C1 segment of cervical spinal cord (tissue), 14 donors: ENCODE measurements at places on chromosomes 7 and 10.
A peak's percentile ranks its signal among the peaks of the same experiment; 100 is the strongest.

DNA sequence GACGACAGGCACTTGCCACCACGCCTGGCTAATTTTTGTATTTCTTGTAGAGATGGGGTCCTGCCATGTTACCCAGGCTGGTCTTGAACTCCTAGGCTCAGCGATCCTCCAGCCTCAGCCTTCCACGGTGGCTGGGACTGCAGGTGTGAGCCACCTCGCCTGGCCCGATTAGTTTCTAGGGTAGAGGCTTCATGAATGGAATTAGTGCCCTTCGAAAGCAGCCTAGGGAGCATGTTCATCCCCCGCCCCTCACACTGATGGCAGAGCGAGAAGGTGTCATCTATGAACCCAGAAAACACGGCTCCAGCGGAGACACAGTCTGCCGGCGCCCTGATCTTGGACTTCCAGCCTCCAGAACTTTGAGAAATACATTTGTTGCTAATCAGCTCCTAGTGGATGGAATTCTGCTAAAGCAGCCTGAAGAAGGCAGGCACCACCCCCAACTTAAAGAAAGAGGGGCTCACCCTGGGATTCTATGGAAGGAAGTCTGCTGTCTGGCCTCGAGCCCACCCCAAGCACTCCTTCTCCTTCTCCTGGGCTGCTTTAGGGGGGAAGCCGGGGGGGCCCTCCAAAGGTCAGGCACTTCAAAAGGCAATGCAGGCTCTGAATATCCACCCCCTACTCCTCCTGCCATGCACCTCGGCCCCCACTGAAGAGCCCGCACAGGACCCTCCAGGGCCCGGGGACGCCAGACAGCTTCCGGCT is 10.1 kb downstream of the PDGFA start:
- no peak for DNase-seq

DNA sequence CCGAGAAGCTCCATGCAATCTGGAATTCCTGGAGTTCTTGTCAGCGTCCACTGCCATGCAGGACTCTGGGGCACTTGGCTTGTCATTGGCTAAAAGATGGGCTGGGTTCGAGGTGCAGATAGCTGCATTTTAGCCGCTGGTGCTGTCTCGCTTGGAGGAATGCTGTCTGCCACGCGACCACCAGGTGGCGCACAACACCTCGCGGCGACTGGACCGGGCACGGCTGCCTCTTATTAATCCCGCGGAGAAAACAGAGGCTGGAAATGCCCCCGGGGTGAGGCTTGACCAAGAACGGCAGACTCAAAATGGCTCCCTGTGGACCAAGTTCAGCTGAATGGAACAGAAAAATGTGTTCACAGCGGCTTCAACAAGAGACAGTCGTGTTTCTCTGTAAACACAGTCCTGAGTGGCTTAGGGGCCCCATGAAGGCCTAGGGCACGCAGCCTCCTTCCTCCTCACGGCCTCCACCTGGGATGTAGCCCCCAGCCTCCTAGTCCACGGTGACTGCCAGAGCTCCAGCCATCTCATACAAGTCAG is 46.2 kb downstream of the AOC1 start:
- DNase-seq = peak; percentile 51

GRCh38 chr7:1560620-1561031 is 4.6 kb upstream of the TMEM184A start:
- DNase-seq = no peak

DNA sequence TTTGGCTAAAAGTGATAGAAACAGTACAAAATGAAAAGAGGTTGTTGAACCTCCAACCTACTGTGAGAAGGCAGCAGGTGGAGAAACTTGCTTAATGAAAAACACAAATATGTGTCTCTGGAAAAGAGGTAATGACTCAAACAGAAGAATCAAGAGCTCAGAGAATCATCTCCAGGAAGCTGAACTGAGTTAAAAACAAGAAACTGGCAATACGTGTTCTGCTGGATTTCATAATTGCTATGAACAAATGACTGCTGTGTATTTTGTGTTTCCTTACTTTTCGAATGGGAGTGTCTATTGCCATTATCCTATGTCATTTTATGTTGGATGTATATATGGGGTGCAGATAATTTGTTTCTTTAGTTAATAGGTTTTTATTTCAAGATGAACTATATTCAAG is 401.1 kb downstream of the DGKB start:
- no peak for DNase-seq

DNA sequence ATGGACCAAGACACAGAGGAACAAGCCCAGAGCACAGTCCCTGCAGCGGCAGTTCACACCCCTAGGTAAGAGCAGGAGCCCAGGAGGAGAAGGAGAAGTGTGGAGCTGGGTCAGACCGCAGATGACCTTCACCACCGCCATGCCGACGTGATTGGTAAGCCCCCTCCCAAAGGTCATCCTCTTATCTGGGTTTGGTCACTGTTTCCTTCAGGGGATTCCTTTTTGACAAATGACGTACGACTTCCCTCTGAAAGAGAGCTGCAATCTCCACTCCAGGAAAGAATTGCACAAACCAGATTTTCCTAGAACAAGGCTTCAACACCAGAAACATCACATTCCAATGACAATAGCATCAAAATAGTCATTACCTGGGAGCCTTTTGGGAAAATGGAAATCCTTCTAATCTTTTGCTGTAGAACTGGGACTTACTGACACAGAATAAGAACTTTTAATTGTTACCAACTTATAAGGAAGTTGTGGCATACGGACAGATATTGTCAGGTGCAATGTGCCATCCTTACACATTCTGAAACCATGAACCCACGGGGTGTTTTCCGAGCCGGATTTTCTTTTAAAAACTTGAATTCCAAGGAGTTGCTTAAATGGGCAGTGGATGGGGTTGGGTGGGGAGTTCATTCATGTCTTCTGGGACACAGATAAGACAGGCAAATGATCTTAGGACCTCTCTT is 20.8 kb upstream of the ADAM12 start:
- no peak for DNase-seq
